Type B pancreatic cell (in vitro differentiated cells): ENCODE measurements at places on chromosomes 6 and 20. TPM values are rescaled to one million over a fixed set of nuclear protein-coding genes. Genes with fewer than 3 reads are reported as not detected.

Gene DEFB132
- not detected in 2 replicates for total RNA-seq

Gene PTCRA
- not detected in 2 replicates for total RNA-seq

Gene TUBB1
- 0.46 and 0.52 TPM in 2 replicates for total RNA-seq

Gene PLEKHG1
- total RNA-seq: 48.7 and 58.2 TPM in 2 replicates

Gene CLIC5
- total RNA-seq: 31.3 and 75.8 TPM in 2 replicates

Gene STAU1
- total RNA-seq: 73.4 and 79.8 TPM in 2 replicates

GRCh38 chr20:61743606-61744005 lies 322.1 kb downstream of the TAF4 start:
- no peak for DNase-seq

- no peak for DNase-seq
Observed at GRCh38 chr20:49479785-49480184, 2.7 kb downstream of the KCNB1 start.

GRCh38 chr6:169618526-169619490 lies 83.0 kb downstream of the WDR27 start:
- DNase-seq: no peak

DNA sequence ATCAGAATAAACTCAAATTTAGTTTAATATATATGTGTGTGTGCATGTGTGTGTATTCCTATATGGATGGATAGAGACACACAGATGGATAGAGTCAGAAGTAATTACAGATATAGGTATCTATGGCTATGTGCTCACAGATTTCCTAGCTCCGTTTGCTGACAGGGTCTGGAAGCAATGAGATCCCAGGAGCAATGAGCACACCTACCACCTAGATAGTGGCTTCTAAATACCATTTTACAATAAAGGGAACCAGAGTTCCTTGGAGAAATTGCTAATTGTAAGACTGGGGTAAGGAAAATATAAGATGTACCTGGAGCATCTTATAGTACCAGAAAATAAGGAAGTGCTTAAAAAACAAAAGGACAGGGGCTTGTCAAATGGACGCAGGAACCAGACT lies 196.2 kb upstream of the PRDM1 start:
- no peak for DNase-seq

DNA sequence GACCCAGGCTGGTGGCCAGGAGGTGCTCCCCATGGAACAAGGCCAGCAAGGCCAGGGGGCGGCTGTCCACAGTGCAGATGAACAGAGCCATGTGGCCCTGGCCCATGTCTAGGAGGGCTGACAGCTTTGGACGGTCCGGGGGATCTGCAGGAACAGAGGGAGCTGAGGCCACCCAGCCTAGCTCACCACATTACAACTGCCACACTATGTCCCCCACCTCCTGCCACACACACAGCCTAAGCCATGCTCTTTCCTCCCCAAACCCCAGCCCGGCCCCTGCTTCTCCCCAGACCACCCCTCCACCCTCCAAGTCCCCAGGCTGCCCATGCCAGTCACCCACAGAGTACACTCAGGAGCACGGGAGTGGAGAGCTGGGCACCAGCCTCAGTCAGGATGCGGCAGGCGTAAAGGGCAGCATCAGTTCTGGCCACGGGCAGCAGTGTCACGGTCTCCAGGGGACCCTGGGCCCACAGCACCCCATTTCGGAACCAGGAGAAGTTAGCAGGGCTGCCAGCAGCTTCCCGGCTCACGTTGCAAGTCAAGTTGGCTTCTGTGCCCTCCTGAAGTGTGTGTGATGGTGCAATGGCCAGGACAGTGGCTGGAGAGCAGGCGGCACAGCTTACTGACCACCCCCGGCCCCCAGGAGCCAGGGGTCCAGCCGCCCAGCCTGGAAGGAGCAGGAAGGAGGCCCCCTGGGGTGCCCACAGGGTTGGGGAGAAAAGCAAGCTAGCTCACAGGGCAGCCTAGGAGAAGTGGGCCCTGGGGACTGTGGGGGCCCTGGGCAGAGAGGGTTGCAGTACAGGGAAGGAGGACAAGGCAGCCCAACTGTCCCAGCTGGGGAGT lies 15.2 kb upstream of the ADAM33 start:
- DNase-seq: no peak

DNA sequence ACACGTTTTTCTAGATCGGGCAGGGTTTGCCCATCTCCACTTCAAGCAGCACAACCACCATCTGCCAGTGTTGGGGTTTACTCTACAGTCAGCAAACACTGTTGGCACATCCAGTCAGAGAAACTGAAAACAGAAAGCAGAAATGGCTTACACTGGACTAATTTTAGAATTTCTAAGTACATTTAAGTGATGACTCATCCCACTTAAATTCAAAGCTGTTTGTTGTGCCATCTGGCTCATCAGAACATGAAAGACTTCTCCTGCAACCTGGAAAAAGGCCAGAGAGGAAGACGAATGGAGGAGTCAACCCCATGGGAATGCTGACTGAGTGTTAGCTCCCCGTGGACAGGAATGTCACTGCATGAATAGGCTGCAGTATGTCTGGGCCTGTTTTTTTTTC lies 21.8 kb downstream of the FAM209B start:
- no peak for DNase-seq

GRCh38 chr6:168121303-168121665 lies 42.3 kb upstream of the FRMD1 start:
- DNase-seq: peak; percentile 54

- DNase-seq: no peak
Observed at GRCh38 chr6:24743265-24743943, 24.4 kb upstream of the C6orf62 start.

GRCh38 chr6:125913864-125914351 lies 42.7 kb upstream of the HINT3 start:
- DNase-seq: no peak

GRCh38 chr6:169911264-169912263 lies 160.1 kb downstream of the ERMARD start:
- DNase-seq: no peak

DNA sequence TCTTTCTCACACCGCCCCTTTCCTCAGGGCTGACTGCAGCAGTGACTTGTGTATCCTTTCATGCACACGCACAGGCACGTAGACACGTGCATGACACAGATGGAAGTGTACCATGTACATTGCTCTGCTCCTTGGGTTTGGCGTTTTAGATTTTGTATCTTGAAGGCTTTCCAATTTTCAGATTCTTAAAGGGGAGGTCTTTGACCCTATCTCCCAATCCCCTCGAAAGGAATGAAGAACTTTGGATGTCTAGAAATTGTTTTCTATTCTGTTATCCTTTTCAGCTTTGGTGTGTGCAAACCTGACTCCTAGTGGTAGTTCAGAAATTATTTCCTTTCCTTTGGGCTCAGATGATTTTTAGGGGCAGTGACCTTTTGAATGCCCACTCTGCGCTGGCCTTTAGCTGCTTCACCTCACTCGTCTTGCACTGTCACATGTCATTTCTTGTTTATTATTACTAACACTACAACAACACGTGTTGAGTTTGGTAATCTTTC lies 63.0 kb downstream of the HIVEP1 start:
- no peak for DNase-seq

DNA sequence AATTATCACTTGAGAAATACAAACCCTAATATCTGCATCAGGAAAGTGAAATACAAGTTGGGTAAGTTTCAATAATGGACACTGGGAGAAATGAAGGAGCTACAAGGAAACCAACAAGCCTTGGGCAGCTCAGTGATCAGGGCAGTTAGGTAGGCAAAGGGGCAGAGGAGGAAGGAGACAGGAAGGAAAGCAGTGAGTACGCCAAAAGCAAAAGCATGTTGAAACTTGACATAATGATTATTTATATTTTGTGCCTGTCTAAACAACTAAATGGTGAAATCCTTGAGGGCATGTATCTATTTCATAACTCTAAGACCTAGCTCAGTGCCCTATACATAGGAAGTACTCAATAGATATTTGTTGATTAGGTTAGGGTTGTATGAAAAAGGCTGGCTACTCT lies 23.3 kb downstream of the PXT1 start:
- no peak for DNase-seq

DNA sequence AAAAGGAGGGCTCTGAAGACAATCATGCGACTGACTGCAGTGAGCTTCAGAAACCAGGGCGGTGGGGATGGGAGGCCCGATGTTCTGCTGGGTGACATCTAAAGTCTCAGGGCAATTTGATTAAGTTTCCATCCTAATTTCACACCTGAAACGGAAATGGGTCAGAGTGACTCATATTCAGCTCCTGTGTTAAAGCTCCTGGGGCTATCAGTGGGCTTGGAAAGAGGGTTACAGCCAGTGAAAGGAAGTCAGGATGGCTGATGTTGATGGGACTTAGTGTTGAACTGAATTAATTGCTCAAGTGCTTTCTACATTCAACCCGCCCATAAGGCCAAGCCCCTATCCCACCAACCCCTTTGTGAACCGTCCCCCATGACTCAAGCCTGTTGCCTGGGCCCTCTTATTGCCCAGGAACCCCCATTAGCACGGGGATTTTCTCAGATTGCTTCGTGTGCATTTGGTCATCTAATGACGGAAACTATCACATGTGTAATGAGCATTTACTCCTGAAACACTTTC lies 47.1 kb upstream of the TBC1D7 start:
- no peak for DNase-seq

DNA sequence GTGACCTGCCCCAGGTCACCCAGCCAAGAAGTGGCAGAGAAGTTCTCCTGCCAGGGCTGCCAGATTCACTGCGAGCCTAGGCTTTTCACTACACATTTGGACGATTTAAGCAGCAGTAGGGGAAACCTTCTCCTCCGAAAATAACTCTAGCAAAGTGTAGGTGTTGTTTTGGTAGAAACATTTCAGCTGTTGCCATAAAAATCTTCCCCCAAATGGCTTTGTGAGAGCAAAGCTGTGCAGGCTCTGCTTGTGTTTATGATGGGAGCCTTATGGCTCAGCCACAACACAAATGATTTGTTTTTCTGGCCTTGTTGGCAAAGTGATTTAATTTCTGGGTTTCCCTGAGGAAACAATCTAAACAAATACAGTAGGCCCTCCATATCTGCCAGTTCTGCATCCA lies 81.8 kb downstream of the PLCB4 start:
- DNase-seq: no peak

DNA sequence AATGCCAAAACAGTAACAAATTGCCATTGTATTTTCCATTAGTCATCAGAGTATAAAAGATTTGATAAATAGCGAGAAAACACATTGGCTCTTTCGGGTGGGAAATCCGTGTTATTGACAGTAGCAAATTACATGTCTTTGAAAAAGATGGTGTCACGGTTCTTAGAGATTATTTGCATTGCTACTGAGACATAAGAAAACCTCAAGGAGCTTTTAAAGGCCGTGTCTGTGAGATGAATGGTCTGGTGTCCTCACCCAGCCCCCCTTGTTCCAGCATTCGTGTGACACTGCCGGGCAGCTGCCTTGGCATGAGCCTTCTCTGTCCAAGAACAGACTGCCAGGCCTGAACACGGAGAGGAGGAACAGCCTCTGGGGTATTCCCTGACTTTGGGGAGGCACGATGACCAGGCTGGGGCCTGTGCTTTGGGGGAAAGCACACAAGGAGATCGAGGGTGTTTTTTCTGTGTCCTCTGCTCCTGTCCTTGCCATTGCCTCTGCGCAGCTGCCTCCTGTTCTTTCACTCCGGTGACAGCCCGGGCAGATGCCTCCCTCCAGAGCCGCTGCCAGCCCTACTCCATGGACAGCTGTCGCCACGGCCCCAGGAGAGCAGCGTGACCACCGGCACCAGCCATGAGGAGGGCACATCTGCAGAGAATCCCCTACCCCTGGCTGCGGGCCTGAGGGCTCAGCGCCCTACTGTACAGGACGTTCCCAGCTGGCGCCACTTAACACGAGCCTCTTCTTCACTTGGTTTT lies 167.7 kb upstream of the CDYL start:
- no peak for DNase-seq

- DNase-seq: no peak
Observed at GRCh38 chr20:30503992-30504570, 753.4 kb upstream of the DEFB115 start.

DNA sequence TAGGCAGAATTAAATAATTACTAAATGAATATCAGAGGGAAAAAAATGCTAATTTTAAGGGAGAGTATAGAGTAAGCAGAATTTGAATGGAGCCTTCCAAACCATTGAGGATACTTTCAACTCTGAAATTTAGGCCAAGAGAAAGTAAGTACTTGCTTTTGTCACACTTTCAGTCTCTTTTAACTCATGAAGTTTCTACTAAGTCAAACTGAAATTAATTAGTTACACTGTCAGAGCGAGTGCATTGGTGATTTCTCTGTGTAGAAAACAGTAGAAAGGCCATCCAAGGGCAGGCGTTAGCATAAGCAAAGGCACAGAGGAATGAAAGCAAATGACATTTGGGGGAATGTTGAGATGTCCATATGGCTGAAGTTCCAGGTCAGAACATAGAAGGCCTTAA lies 92.9 kb downstream of the PLEKHG1 start:
- no peak for DNase-seq

DNA sequence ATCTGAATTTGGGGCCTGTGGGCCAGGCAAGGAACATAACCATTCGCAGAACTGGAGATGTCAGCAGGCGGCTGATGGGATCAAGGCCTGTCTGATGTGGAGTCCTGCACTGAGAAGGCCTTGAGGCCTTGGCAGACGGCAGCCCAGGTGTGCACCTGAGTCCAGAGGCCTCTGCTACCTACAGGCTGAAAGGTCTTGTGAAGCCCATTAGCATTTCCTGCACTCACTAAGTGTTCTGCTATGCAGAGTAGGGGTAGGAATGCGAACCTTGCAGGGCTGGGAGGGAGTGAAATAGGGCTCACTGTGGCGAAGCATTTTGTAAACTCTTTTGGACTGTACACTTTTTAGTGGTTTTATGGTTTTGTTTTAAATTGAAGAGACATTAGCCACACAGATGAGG lies 48.3 kb upstream of the RNF24 start:
- DNase-seq: no peak

DNA sequence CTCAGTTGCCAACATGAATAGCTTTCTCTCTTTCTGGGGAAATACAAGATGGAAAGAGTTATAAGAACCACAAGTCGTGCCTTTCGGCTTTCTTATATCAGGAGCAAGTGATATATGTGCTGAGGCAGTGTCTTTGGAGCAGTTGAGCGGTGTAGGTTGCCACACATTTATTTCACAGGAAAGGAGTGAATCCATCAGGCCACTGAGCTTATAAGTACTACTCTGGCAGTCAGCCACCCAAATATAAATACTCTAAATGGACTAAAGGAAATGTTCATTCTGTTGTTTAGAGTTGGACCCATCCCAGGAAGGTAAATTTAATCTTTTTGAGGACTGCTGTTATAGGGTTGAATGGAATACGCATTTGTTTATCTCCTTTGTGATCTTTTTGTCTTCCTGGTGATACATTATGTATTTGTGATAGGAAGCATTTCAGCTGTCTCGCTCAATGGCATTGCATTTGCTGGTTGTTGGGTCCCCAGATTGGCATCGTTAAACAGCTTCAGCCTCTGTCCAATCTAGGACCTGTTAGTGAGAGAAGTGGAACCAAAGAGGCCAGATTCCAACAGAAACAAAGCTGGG lies 139.7 kb downstream of the SOBP start:
- no peak for DNase-seq

DNA sequence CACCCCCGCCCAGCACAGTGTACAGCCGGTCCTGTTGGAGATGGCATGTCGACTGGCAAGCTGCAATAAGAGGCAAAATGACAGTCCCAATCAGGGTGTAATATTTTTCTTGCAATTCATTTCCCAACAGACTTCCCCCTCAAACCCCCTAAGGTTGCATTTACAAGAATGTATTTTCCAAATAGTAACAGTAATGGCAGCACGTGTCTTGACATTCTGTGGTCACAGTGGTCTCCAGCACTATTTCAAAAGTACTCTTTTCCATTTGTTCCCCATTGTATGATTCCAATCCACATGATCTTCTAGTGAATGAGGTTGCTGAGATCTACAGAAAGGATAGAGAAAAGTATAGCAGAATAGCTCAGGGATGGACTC lies 97.8 kb upstream of the CARMIL1 start:
- DNase-seq: no peak

- no peak for DNase-seq
Observed at GRCh38 chr20:62354811-62355341, 12.2 kb downstream of the LAMA5 start.
